Fibroblast of skin of back (primary cell): ENCODE measurements at places on chromosomes 11 and 22.

- no peak for DNase-seq
Observed at GRCh38 chr11:76102802-76103201, 103.5 kb downstream of the WNT11 start.

DNA sequence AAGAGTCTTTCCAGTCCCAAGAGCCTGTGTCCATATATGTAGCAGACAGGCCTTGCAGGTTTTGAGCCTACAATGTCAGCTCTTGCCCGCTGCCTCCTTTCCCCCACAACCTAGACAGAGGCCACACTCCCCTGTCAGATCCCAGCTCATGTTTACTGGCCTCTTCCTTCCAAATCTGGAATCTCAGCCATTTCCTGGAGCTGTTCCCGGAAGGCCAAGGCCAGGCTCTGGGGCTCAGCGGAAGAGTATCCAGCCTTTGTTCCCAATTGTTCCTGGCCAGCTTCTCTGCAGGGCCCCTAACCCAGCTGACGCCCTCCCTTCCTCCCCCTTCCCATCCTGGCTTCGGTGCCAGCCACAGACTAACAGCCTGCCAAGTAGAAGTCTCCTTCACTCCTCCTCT lies 1.0 kb upstream of the ROBO4 start:
- peak; percentile 80 for DNase-seq

DNA sequence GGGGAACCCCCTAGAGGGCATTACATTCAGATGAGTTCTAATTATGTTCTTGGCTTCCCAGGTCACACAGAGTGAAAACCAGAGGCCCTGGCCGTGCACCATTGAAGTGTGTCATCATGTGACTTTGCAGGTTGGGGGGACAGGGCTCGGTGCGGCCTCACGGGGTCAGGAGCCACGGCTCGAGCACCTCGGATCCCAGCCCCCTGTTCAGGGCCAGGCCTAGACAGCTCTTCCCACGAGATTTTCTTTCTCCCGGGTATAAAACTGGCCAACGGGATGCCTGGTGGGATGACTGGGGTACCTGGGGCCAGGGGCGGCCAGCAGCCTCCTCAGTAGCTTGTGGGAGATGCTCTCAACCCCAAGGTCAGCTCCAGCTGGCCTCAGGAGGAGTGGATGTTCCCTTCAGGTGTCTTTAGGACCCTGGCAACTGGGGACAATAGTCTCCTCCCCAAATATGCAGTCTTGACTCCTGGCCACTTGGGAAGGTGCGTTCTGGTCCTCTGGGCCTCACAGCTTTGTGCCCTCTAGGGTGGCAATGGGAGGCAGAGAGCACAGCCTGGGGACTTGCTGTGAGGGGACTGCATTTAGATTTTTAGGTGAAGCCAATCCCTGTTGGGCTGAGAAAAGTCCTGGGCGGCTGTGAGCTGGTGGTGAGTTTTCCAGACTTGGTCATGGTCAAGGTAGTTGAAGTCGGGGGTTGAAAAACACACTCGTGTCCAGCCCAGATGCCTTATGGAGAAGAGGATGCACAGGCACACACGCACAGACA lies 95.6 kb downstream of the KCNQ1 start:
- no peak for DNase-seq

GRCh38 chr11:86551288-86552092 lies 120.9 kb downstream of the ME3 start:
- peak; percentile 93 for DNase-seq

DNA sequence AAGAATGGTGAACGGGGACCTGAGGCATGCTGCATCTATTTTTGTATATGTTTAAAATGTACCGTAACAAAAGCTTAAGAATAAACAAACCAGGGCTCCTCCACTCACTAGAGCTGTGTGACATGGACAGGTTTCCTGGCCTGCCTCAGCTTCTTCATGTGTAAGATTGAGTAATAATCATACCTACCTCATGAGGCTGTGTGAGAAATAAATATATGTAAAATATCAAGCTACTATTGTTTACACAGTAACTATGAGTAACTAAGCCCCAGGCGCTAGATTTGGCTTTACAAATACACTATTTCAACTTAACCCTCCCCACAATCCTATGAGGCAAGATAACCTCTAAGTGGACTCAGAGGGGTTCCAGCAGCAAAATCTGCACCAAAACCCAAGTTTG lies 66.4 kb downstream of the SMCO4 start:
- DNase-seq = peak; percentile 25

GRCh38 chr22:46777609-46777970 lies 15.1 kb downstream of the TBC1D22A start:
- no peak for DNase-seq

GRCh38 chr11:11944444-11944843 lies 64.0 kb downstream of the DKK3 start:
- no peak for DNase-seq

GRCh38 chr11:4095509-4096230 lies 1.1 kb downstream of the RRM1 start:
- peak; percentile 72 for DNase-seq

GRCh38 chr11:93525601-93526345 lies 17.4 kb downstream of the SMCO4 start:
- peak; percentile 31 for DNase-seq

DNA sequence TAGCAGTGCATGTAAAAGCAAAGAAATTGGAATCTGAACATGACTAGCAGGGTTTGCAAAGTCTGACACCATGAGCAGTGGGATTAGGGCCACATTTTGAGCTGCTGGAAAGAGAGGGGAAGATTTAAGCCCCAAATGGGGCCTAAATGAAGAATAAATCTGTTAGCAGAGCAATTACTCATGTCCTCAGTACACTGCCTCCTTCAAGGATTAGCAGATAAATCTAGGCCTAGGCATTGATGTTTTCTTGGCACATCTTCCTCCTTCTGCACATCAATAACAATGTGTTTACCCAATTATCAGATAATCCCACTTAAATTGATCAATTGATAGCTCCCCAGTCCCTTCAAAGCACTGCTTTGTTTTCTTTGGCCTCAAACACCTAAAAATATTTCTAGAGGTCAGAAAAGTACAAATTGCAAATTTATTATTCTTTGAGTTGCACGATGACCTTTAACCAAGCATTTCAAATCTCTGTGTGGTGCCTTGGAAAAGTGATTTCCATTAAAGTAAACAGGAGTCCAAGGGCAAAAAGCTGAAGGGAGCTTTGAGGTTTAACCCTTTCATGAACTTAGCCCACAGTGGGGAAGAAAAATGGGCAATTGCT lies 514.7 kb upstream of the CHORDC1 start:
- DNase-seq = no peak

- no peak for DNase-seq
Observed at GRCh38 chr22:33706100-33706499, 214.2 kb downstream of the LARGE1 start.

DNA sequence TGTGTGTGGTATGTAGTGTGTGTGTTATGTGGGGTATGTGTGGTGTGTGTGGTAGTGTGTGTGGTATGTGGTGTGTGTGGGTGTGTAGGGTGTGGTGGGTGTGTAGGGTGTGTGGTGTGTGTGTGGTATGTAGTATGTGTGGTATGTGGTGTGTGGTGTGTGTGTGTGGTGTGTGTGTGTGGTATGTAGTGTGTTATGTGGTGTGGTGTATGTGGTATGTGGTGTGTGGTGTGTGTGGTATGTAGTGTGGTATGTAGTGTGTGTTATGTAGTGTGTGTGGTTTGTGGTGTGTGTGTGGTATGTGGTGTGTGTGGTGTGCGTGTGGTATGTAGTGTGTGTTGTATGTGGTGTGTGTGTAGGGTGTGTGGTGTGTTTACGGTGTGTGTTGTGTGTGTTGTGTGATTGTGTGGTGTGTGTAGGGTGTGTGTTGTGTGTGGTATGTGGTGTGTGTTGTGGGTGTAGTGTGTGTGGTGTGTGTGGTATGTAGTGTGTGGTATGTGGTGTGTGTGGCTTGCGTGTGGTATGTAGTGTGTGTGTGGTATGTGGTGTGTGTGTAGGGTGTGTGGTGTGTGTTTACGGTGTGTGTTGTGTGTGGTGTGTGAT lies 4.2 kb upstream of the PPP6R2 start:
- peak; percentile 20 for DNase-seq

GRCh38 chr22:49944399-49944891 lies 16.1 kb upstream of the PIM3 start:
- no peak for DNase-seq

- no peak for DNase-seq
Observed at GRCh38 chr11:120200677-120201076, 10.2 kb upstream of the OAF start.

DNA sequence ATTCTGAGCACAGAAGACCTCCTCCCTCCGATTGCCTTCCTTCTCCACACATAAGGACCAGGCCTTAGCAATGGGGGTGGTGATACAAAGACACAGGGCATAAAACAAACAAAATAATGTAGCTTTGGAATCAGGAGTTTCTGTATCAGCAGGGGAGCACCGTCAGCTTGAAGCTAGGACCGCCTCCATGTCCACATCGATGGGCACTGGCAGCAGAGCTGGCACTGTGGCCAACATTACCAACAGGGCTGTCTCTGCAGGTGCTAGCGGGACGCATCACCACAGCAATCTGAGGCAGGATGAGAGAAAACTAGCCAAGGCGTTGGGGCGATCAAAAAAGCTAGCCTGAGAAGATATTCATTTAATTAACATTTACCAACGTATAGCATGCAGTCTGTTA lies 201.4 kb downstream of the MAML2 start:
- DNase-seq = no peak

DNA sequence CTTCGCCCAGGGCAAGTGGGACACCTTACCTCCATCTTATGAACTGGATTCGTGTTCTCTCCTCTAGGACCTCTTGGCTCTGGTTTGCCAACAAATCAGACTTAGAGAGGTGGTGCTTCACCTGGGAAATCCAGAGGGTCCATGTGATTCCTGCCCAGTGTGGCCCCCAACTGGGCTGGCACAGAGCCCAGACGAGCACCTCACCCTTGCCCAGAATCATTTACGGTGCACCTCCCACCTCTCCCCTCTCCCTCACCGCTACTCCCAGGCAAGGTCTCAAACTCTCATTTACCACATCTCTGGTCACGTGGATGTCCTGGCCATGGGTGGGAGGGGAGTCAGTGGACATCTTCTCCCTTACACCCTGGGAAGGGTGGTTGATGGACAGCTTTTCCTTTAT lies 1.1 kb downstream of the SPATA19 start:
- no peak for DNase-seq

- DNase-seq = peak; percentile 99
Observed at GRCh38 chr11:12900496-12900895, 108.6 kb upstream of the RASSF10 start.

- DNase-seq = no peak
Observed at GRCh38 chr11:46235777-46236688, 41.4 kb upstream of the CREB3L1 start.

- DNase-seq = no peak
Observed at GRCh38 chr11:12640355-12640754, 33.9 kb upstream of the TEAD1 start.

GRCh38 chr11:134340354-134340964 lies 8.7 kb downstream of the GLB1L2 start:
- DNase-seq = no peak

DNA sequence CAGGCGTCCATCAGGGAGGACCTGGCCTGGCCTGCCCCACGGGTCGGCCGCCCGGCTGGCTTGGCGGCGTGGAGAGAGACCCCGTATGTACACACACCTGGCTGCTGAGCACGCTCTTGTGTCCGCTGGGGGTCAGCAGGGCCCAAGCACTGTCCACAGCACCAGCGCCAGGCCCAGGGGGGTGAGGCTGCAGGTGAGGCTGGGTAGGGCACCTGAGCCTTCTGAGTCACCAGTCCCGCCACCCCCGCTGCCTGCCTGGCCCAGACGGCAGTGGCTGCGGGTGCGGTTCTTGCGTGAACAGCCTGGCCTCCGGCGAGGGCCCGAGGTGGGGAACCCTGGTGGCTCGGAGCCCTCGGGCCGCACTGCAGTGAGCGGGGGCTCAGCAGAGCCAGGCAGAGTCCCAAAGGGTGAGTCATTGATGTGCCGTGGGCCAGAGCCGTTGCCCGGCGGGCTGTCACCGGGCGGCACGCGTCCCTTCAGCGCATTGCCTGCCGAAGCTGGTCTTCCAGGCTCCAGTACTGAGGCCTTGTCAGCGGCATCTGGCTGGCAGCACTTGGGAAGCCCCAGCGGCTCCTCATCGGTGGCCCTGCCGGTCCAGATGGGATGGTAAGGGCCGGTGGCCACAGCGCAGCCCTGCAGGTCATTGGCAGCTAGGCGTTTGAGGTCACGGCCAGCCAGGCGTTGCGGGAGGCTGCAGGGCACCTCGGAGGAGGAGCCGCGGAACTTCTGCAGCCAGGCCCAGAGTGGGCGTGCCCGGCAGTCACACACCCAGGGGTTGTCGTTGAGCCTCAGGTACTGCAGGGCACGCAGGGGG lies 26.3 kb downstream of the RTN4R start:
- no peak for DNase-seq

DNA sequence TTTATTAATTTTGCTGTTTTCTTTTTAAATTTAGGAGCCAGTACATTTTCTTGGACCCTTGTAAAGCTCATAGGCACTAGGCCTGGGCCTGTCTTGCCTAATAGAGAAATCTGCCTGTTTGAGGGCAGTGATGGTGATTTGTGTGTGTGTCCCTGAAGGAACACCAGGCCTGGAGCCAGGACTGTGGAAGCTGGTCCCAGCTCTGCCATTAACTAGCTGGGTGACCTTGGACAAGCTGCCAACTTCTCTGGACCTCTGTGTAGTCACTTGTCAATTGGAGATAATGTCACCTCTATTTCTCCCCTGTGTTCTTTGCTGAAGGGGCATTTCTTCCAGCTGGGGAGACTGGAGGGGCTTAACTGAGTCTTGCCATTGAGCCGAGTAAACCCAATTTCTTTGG lies 16.0 kb upstream of the FTH1 start:
- no peak for DNase-seq

DNA sequence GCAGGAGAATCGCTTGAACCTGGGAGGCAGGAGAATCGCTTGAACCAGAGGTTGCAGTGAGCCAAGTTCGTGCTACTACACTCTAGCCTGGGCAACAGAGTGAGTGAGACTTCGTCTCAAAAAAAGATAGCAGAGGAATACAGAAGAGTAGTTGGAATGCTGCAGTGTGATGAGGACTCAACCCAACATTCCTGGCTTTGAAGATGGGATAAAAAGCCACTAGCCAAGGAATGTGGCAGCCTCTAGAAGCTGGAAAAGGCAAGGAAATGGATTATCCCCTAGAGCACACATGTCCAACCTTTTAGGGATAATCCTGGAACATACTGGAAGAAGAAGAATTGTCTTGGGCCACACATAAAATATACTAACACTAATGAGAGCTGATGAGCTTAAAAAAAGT lies 13.9 kb downstream of the SLC25A17 start:
- peak; percentile 42 for DNase-seq

- no peak for DNase-seq
Observed at GRCh38 chr11:32392840-32393239, 42.5 kb downstream of the WT1 start.

DNA sequence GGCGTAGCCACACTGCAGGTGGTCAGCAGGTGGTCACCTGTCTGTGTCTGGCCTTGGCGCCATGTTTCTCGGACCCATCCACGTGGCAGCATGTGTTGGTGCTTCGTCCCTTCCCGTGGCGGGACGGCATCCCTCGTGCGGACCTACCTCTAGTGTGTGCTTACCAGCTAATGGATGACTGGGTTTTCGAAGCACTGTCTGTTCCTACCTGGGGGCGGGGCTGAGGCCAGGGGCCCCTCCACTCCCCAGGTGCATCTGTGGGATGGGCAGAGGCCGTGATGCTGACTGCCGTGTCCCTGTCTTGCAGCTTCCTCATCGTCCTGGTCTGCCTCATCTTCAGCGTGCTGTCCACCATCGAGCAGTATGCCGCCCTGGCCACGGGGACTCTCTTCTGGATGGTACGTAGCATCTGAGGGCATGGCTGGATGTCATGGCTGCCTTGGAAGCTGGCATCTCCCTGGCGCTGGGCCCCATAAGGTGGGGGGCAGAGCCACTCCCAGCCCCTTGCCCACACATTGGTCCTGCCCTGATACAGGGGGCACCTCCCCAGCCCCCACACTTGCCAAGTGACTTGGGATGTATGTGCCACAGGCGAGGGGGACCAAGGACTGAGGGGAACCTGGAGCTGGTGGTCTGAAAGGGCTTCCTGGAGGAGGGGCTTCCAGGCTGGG lies 82.9 kb downstream of the KCNQ1 start:
- DNase-seq = no peak
